ENCODE measurements at places on chromosomes 4 and X.
A peak's percentile ranks its signal among the peaks of the same experiment; 100 is the strongest.

DNA sequence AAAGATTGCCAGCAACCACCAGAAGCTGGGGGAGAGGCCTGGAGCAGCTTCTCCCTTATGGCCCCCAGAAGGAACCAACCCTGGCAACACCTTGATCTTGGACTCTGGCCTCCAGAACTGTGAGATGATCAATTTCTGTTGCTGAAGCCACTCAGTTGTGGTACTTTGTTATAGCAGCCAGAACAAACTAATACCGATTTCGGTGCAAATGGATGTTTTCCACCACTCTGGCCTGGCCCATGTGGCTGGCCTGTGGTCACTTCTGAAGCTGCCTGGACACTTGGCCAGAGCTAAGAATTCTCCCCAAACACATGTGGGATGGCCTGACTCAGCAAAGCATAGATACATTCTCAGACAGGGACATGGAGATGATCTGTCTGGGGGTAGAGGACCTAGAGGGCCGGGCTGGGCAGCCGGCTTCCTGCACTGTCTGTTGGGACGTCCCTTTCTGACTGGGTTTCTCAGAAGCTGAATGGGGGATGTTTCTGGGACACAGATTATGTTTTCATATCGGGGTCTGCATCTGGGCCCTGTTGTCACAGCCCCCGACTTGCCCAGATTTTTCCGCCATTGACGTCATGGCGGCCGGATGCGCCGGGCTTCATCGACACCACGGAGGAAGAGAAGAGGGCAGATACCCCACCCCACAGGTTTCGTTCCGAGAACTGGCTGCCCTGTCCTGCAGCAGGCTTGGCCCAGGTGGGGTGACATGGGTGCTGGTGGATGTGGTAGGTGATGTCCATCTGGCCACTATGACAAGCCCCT lies 4.1 kb downstream of the FOXP3 start:
- no peak for DNase-seq

DNA sequence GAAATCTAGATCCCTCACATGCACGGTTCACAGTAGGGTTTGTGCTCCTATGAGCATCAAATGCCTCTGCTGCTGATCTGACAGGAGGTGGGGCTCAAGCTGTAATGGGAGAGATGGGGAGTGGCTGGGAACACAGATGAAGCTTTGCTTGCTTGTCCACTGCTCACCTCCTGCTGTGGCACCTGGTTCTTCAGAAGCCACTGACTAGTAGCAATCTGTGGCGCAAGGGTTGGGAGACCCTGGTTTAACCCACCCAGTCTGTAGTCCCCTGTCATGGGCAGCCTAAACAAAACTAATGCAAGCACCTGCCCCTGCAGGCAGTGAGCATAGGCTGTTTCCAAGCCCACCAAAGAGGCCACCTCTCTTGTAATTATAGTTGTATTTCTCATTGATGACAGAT lies 116.6 kb downstream of the SHOX start:
- no peak for DNase-seq

- peak; percentile 5 for DNase-seq
Measured at GRCh38 chr4:26028793-26029567, 115.0 kb downstream of the SMIM20 start.

GRCh38 chr4:168877511-168878491 lies 132.3 kb downstream of the CBR4 start:
- DNase-seq = no peak

GRCh38 chr4:145132511-145133098 lies 34.5 kb downstream of the ABCE1 start:
- DNase-seq = no peak

DNA sequence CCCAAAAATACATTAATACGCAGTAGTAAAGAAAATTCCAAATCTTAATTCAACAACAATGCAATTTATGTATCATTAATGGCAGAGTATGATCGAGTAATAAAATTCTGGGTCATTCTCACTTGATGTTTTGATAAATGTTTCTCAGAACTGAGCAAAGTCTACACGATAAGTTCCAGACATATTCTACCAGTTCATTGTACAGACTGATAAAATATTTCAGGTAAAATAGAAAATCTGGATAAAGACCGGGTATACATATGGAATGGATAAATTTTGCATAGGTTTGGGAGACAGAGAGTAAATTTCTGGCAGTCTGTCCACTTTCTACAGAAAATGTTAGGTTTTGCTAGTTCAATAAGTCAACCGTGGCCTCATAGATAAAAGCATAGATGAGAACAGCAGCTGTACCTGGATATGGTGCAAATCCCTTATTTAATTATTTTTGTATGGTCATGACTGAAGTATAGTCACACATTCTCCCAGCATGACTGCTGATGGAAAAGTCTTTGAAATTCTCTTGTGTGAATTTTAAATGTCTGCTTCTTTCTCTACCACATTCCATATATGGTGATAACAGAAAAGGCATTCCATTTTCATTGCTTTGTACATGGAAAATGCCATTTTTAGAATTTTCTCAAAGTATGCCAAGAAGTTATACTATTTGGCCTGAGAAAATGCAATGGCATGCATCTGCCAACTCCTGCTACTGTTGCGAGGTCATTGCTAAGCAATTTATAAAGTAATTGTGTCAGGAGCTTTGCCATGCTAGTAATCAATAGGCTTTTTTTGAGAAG lies 301.9 kb upstream of the ARSJ start:
- no peak for DNase-seq

All from T-helper 22 cell (primary cell).